Urinary bladder (tissue), 4 donors: ENCODE measurements at places on chromosomes 2 and 18.

GRCh38 chr2:74552914-74553811 lies 579 bp downstream of the LOXL3 start:
- DNase-seq: no peak

DNA sequence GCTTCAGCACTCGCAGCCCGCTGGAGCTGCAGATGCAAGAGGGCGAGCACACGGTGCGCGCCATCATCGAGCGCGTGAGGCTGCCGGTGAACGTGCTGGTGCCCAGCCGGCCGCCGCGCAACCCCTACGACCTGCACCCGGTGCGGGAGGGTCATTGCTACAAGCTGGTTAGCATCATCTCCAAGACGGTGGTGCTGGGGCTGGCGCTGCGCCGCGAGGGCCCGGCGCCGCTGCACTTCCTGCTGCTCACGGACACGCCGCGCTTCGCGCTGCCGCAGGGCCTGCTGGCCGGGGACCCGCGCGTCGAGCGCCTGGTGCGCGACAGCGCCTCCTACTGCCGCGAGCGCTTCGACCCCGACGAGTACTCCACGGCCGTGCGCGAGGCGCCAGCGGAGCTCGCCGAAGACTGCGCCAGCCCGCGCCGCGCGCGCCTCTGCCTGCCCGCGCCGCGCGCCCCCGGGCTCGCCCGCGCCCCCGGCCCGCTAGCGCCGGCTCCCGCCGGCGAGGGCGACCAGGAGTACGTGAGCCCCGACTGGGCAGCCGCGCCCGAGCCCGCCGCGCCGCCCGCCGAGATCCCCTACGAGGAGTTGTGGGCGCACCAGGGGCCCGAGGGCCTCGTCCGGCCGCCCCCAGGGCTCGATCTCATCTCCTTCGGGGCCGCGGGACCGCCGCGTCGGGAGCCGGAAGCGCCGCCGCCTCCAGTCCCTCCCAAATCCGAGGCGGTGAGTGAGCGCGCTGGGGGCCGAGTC lies 11.8 kb downstream of the GAREM2 start:
- no peak for DNase-seq

- DNase-seq: no peak
Observed at GRCh38 chr2:21277068-21278056, 153.6 kb downstream of the TDRD15 start.

DNA sequence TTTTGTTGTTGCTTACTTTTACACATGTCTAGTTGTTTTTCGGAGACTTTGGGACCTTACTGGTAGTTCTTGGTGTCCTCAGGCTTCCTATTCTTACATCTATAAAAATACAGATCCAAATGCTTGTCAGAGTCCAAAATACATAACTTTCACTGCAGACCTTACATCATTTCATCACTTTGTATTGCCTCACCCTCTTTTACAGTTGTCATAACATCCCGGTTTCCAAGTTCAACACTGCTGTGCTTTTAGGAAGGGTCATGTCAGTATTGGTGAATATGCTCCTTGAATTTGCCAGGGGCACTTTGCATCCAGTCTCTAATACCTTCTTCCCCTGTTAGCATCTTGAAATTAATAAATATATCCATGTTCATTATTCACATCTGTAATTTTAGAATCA lies 518.2 kb upstream of the RAB12 start:
- DNase-seq: no peak

DNA sequence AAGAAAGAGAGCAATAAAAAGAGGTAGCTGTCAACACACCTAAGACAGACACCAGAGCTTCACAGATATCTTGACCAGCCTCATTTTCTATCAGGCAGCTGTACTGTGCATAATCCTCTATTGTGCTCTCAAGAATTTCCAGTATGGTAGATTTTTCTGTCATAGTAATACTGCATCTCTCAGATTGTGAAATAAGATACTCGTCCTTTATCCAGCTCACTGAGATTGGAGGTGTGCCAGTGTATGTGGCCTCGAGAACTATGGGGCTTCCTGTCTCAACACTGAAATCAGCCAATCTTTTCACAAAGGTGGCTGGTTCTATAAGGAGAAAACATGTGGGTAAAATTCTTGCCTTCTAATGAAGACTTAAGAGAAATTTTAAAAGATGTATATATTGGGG lies 88.9 kb downstream of the TTN start:
- no peak for DNase-seq

- DNase-seq: no peak
Observed at GRCh38 chr2:171436307-171436706, 2.3 kb downstream of the DCAF17 start.

DNA sequence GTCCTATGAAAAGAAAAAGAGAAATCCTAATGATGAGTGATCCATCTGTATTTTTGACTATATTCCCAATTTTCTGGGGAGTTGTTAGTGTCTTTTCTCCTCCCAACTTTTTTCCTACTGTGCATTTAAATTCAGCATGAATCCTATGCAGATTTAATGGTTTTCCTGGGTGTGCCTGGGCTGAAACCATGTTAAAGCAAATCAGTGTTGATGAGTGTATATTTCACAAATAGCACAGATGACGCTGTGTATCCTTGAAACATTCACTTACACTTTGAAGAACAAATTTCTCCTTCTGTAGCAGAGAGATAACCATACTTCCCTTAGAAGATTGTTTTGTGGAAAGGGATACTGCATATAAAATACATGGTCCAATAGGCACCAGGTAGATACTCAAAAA lies 114.3 kb downstream of the TRIB2 start:
- no peak for DNase-seq

DNA sequence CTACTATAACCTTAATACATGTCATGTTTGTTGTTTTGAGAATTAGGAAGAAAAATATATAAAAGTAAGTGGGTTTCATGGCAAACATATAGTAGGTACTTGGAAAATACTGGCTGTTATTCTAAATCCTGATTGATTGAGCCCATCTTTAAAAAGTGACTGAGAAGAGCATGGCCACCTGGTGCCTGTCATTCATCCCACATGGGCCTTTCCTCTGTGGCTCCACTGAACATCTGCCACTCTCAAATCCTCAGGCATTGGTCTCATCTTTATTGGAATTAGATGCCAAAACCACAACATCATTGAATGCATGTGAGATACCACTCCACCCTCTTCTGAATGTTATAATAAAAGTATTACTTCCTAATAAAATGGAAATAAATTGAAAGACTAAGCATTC lies 101.6 kb upstream of the TTN start:
- DNase-seq: no peak

GRCh38 chr2:196638765-196639164 lies 750 bp upstream of the CCDC150 start:
- no peak for DNase-seq

DNA sequence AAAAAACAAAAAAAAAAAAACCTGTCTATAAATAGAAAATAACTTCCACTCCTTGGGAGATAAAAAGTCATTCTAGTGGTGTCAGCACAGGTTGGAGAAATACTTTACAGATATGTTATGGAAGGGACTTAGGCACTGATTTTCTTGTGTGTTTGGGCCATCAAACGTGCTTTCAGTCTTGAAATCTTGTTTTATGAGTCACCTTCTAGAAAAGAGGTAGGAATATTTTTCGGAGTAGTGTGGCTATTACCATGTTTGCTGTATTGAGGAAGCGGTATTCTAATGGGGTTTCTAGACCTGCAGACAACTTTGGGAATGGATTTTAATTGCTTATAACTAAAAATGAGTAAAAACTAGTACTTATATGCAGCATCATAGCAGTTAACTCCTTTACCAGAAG lies 12.0 kb downstream of the HNMT start:
- DNase-seq: no peak

DNA sequence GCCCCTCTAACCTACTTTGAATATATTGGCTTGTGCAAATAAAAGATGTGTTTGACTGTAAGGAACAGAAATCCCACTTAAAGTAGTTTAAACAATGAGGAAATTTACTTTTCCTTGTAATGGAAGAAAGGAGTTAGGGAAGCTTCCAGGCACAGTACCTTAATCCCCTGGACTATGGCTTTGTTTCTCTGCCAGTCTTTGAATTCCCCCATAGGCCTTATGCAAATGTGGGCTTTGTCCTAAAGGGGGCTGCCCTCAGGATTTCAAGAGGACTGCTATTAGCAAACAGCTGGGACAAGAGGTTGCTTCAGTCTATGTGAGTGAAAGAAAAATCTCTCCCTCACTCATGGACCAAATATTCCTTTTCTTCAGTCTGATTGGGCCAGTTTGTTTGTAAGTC lies 255.1 kb upstream of the THSD7B start:
- no peak for DNase-seq

DNA sequence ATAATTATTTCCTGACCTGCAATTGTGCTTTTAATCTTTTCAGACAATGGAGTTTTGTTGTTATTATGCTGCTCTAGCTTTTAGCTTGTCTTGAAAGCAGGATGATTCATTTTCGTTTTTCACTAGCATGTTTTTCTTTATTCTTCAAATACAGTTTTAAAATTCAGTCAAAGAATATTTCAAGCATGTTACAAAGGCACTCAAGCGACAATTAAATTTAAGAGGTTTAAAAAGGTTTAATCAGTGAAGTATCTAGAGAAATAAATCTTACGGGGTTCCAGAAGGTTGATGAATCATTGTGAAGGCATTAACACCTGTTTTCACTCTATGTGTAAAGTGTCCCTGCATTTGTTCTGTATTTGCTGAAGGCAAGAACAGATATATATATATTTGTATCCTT lies 390.7 kb upstream of the TMEFF2 start:
- DNase-seq: no peak
